Renal cortex interstitium (tissue), 15 donors: ENCODE measurements at places on chromosomes 6 and 20. TPM values are rescaled to one million over a fixed set of nuclear protein-coding genes. Genes with fewer than 3 reads are reported as not detected.

ANGPT4 gene
- polyA plus RNA-seq: 0.20 TPM

PHACTR1 gene
- polyA plus RNA-seq: 15.0 TPM

CAGE1 gene
- polyA plus RNA-seq: not detected

RIMS1 gene
- polyA plus RNA-seq: 2.8 TPM

TRIM10 gene
- polyA plus RNA-seq: 0.39 TPM

HAO1 gene
- polyA plus RNA-seq: 0.07 TPM

PRKN gene
- polyA plus RNA-seq: 8.1 TPM

VGLL2 gene
- not detected for polyA plus RNA-seq

LRFN2 gene
- polyA plus RNA-seq: 1.1 TPM

TRIM40 gene
- 0.11 TPM for polyA plus RNA-seq

GSTA3 gene
- polyA plus RNA-seq: 0.83 TPM

C6orf136 gene
- 18.2 TPM for polyA plus RNA-seq

SSTR4 gene
- 0.07 TPM for polyA plus RNA-seq

RAD21L1 gene
- not detected for polyA plus RNA-seq

CTAGE9 gene
- polyA plus RNA-seq: not detected

PARD6B gene
- polyA plus RNA-seq: 25.7 TPM

DEFB132 gene
- not detected for polyA plus RNA-seq

MCM8 gene
- polyA plus RNA-seq: 15.6 TPM

SMLR1 gene
- polyA plus RNA-seq: 3.3 TPM

HLA-DOA gene
- polyA plus RNA-seq: 4.2 TPM

SCUBE3 gene
- 49.2 TPM for polyA plus RNA-seq

HSPA1L gene
- 5.0 TPM for polyA plus RNA-seq

HLA-B gene
- 166 TPM for polyA plus RNA-seq

SIRPA gene
- 27.9 TPM for polyA plus RNA-seq

TCP11 gene
- polyA plus RNA-seq: 3.2 TPM
